ENCODE measurements at places on chromosomes 3 and 15.

- no peak for DNase-seq
Observed at GRCh38 chr3:16290007-16290826, 25.2 kb downstream of the OXNAD1 start.

DNA sequence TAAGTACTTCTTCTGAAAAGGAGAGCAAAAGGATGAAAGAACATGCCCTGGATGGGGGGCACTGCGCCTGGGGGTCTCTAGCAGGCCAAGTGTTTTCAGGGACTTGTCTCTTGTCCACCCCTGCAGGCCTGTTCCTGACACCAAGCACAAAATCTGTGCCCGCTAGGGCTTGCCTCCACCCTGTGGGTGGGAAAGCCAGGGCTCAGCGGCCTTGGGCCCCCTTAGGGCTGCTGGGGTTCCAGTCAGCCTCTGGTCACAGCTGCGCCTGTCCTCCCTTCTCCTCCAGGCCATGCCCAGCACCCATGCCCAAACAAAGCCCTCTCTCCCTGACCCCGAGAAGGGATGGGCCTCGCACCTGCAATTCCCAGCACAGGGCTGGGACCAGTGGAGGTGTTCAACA, 71.1 kb upstream of the TRPM1 start:
- no peak for DNase-seq

DNA sequence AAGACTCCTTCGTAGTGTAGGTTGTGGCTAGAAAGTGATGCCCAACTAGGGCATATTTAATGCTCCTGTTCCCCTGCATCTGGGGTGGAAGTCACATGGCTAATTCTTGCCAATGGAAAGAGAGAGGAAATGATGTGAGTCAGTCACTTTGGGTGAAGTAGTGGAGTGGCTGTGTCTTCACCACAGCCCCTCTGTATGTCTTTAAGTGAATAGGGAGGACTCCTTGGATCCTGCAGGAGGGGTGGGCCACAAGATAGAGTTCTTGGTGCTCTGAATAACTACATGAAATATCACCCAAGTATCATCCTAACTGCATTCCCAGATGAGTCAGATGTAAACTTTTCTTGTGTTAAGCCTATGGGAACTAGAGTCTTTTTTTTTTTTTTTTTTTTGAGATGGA, 17.8 kb upstream of the MB21D2 start:
- no peak for DNase-seq

- no peak for DNase-seq
Observed at GRCh38 chr15:88881775-88882174, 13.6 kb downstream of the HAPLN3 start.

GRCh38 chr15:63277893-63278456, 570 bp downstream of the APH1B start:
- no peak for DNase-seq

DNA sequence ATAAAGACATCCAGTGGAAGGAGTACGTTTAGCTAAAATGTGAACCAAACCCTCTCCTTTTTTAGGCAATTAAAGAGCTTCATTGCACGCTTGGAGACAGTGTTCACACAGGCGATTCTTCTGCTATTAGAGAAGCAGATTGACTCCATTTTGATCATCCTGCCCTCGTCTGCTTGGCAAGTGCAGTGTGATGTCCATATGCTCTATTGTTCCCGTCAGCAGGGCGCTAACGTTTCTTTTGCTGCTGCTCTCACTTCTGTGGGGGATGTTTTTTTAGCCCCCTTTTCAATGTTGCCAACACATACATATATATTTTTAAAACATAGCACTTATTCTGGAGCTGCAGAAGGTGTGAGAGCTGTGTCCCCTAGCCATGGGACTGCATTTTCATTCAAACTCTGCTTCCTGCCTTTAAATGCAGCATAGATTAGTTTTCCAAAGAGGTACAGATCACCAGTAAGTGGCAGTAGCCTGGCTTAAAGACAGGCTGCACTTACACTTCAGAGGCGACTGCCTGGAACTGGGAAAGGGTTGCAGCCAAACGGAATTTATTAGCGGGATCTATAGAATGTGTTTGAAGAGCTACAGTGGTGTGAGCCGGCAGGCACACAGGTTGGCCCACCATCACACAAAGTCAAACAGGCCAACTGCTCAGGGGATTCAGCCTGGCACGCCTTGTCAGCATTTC, 292.6 kb upstream of the DPH6 start:
- no peak for DNase-seq

- DNase-seq: no peak
Observed at GRCh38 chr15:61426466-61426865, 197.4 kb upstream of the RORA start.

GRCh38 chr3:71478568-71478967, 105.0 kb downstream of the FOXP1 start:
- no peak for DNase-seq

DNA sequence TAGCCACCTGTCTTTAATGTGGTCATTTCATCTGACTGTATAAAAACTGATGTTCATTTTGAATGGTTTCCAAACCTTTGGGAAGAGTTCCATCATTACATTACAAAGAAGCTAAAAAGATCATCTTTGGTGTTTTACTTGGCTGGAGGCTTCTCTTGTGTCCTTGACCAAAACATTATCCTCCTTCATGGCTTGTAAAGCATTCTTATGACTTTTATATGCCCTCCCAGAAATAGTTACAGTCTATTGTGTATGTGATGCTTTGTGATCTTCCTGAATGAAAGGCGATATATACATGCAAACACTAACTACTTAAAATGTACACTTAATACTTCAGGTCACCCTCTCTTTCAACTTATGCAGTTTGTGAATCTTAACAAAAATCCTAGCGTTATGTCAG, 525.6 kb downstream of the MECOM start:
- DNase-seq: no peak

DNA sequence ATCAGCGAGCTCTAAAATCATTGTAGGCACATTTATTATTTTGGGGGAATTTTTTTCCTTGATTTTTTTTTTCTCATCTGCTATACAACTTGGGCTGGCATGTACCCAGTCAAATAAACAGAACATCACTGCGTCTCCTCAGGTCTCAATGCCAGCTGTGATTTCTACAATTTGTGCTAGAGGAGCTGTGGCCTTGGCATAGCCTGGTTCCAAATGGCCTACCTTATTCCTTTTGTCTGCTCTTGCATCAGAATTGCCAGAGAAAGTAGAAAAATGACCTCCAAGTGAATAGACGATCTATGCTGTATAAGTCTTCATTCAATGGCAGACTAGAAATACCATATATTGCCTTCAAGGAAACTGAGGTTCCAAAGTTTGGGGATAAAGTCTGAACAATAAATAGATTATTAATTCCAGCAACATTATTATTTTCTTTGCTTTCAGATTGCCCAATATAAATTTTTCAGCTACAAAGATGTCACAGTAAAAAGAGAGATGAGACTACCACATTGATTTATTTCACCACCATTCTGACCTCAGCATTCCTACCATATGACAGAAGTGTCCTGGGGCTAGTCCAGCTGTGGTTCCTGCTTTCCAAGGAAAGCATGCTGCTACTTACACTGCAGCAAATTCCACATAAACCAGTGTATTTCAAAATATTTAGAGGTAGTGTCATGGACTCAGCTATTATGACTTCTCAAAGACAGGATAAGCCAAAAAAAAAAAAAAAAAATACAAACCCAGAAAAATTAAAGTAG, 493.9 kb upstream of the ZNF385D start:
- DNase-seq: no peak

DNA sequence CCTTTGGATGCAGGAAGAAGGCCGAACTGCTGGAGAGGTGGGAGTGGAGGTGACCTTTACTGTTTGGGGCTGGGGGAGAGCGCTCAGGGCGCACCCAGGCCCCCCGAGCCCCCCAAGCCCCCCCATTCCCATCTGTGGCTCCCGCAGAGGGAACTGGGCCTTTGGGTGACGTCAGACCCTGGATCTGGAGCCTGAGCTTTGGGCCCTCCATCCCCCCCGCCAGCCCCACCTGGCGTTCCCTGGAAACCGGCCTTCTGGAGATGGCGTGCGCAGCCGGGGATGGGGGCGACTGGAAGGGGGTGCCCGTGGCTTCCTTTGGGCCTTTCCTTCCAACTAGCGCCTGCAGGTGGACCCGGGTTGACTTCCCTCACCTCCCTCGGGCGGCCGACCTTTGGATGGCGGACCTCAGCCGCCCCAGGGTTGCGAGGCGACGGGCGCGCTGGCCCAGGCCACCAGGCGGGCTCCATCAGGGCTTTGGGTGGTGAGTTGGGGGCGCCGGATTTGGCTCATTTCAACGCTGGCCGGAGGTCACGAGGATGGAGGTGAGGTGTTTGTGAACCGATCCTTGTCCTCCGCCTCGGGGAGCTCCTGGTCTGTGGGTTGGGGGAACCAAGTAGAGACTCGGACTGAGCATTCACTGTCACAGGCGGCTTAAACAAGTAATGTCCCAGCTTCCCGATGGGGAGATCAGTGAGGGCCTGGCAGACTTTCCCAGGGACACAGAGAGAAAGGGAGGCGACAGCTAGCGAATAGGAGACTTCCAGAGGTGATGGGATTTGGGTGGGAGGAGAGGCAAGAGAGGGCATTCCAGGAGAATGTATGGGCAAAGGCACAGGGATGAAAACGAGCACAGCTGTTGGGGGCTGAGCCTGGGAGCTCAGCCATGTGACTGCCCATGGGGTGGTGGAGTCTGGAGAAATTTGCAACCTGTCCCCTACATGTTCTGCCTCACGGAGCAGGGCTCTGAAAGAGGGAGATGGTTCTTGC, 709 bp downstream of the SCAMP5 start:
- peak; percentile 32 for DNase-seq

DNA sequence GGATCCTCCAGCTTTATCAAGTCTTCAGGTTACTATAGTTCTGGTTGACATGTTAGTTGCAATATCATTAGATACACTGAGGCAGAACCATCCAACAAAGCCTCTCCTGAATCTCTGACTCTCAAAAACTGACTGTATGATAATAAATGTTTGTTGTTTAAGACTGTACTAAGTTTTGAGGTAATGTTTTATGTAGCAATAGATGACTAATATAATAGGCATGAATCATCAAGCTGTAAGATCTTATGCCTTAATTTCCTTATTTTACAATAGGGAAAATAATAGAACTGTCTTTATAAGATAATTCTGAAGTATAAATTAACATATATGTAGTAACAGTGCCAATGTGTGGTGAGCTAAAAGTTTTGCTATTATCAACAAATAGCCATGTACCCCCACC, 88.9 kb upstream of the TBC1D5 start:
- no peak for DNase-seq

GRCh38 chr15:56832125-56832524, 86.3 kb upstream of the TCF12 start:
- DNase-seq: no peak

GRCh38 chr3:13338231-13338630, 81.9 kb downstream of the NUP210 start:
- DNase-seq: no peak

DNA sequence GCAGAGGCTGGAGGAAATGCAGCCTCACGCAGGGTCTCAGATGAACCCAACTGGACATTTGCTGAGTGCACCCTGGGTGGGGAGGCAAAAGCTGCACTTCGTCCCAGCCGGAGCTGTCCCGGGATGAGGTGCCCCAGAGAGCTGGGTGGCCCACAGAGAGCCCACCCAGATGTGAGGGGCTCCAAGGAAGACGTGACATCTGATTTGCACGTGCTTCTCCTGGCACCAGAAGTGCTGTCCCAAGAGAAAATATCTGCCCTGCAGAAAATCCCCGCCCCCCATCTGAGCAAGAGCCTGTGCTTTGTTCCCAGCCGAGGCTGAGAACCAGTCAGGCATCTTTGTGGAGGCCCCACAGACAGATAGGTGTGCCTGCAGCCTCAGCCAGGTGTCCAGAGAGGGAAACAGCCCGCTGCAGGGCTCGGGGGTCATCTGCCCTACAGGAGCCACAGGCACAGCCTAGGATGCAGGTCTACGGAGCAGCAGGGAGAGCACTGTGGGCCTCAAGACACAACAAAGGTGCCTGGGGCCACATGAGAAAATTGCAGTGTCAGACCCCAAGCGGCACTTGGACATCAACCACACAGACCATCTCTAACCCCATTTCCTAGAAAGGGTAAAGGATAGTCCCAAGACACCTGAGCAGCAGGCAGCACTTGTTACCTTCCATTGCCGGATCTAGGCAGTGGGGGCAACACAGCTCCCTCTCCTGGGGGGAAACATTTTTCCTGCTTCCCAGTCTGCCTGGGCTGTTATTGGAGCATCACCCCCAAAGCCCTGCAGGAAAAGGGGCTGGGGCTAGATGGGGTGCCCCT, 5.8 kb downstream of the TMIE start:
- DNase-seq: no peak

- DNase-seq: peak; percentile 16
Observed at GRCh38 chr3:127544192-127544802, 46.2 kb downstream of the TPRA1 start.

- DNase-seq: no peak
Observed at GRCh38 chr3:89256395-89256794, 149.0 kb downstream of the EPHA3 start.

GRCh38 chr3:72082186-72082715, 297.3 kb upstream of the PROK2 start:
- no peak for DNase-seq

DNA sequence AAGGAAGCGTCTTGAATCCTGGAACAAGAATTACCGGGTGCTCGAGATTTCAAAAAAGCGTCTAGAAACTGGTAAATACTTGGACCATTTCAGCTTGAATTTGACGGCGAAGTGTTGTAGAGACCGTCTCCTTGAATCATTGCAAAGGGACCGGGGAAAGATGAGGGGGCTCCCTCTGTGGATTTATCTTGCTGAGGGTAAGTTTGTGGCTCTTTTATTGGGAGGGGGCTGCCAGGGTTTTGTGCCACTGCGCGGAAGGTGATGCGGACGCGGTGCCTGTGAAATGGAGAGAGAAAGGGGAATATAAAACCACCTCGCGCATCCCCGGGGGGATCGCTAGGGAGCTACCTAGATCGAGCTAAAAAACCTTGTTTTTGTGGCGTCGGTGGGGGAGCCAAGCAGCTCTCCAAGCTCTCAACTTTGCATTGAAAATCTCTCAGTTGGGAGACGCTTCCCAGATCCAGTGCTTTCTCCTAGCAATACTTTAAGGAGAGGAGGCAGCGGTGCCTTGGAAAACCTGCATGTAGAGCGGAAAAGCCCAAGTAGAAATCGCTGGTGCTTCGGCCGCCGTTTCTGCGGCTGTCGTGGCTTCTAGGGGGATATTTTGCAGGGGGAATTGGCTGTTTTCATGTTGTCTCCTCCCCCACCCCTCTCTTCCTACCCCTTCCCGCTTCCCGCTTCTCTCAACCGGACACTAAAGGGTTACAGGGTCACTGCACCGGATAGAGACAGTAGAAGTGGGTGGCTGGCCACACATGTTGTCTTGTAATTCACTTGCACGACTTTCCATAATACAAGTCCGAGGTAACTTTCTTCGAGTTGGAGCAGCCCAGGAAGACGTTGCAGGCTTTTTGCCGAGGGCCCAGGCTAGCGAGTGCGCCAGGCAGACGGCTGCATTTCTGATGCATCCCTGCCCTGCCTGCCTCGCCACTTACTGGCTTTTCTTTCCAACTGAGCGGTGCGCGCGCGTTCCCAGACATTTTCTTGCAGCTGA, 187.6 kb downstream of the NLGN1 start:
- no peak for DNase-seq

GRCh38 chr15:36252146-36252711, 327.2 kb upstream of the CDIN1 start:
- no peak for DNase-seq

GRCh38 chr3:129598000-129598381, 8.5 kb downstream of the PLXND1 start:
- no peak for DNase-seq

- DNase-seq: no peak
Observed at GRCh38 chr3:147218965-147219364, 187.4 kb downstream of the ZIC4 start.

All from NCI-H1417 treated with DMSO at 0.1 percent for 48 hours (cell line).